ENCODE measurements at places on chromosomes 1 and 21.
A peak's percentile ranks its signal among the peaks of the same experiment; 100 is the strongest.

DNA sequence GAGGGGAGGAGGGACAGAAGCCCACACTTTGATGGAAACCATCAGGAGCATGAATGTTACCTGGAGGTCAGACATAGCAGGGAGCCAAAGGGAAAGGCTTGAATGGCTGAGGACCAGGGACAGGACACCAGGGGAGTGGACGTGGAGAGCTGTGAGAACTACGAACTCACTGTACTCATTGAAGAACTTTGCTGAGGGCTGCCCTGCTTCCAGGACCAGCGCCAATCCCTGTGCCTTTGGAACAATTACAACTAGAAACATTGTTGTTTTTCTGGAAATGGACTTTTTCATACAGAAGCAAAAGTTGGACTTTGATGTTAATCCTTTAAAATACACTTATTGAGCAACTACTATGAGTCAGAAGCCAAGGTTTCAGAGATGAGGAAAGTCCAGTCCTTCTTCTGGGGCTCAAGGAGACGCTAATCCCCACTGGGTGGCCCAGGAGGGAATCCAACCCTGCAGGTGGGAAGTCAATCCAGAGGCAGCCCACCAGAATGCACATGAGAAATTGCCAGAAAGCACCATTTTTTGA is 12.9 kb downstream of the TSPAN2 start:
- DNase-seq = no peak

- DNase-seq = no peak
These were observed 42.9 kb upstream of the TMCO2 start for GRCh38 chr1:40204856-40205255.

DNA sequence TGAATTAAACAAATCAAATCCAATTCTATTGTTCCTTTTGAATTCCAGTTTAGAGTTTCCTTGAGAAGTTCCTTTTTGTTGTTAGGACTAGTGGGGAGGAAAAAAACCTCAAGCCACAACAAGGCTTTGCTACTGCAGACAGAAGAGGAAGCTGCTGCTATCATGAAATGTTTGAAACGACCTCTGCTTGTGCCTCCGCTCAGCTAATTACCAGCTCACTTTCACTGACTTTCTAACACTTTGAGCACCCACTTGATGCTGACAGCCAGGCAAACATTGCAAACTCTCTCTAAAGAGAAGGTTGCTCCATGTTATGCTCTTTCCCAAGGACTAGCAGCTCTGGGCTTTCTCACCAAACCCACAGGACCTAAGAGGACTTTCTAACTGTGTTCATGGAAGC is 203.9 kb upstream of the PROX1 start:
- no peak for DNase-seq

GRCh38 chr1:198622001-198622400 is 16.8 kb upstream of the PTPRC start:
- no peak for DNase-seq

DNA sequence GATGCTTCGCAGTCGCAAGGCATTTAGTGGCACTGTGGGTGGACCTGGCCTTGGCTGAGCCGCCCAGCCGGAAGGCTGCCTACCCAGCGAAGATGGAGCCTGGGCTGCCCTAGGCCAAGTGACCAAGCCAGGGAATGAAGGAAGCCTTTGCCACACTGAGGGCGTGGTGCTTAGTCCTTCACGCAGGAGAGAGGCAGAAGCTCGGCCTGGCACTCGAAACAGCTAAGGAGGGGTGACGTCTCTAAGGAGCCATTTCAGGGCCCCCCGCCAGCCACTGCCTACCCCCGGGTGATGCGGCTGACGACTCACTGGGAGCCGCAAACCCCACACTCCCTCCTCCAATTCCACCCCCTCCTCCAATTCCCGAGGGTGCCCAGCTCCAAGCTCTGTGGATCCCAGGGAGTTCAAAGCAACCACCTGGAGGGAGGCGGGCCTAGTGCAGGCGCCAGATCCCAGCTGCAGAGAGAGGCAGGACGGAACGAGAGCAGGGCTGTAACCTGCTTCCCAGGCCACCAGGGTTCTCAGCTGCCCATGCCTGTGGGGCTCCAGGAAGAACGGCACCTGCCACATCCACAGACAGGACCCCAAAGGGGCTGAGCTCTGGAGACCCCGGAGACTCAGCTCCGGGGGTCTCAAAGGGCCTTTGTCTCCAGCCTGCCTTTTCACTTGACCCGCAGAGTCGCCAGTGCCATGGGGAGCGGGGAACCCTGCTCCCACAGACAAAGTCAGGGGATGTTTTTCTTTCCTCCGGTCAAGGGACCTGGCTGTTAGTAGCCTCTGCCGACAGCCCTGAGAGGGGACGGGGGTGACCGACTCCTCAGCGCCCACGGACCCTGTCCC is 75.8 kb downstream of the ARHGEF16 start:
- peak; percentile 47 for DNase-seq

DNA sequence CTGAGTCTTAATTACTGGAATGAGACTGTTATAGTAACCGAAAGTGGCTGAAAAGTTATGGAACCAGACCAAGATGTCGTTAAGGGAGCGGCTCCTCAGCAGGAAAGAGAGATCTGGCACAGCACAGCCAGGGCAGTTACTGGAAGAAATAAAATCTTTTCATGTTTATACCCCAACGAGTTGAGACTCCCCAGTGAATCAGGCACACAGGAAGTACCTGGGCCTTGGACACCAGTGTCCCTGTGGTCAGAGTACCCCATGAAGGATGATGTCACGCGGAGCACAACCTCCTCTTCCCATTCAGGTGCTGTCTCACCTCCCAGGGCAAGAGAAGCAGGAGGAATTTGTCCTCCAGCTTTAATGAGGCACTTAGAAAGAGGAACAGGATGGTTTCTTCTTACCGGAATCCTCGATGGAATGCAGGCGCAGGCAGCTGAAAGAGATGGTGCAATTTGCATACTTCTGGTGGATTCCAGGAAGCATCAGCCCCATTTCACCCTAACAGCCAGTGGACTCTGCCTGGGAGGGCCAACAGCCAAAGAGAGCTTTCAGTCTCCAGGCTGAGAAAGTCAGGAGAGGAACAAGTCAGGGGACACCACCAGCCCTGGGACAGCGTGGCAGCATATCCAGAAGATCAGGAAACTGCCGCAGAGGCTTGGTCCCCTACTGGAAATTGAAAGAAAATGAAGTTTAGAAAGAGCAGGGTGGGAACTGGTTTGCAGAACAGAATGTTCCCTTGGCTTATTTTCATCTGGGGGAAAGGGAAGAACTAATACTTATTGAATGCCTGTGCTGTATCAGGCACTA is 35.9 kb upstream of the CTTNBP2NL start:
- DNase-seq = no peak

- peak; percentile 32 for DNase-seq
These were observed 2.4 kb upstream of the WNT3A start for GRCh38 chr1:228004331-228004855.
